Left lung (tissue), 14 donors: ENCODE measurements at places on chromosomes 13 and 19. TPM values are rescaled to one million over a fixed set of nuclear protein-coding genes. Genes with fewer than 3 reads are reported as not detected.

SLC25A41 gene
- 0.33 TPM for polyA plus RNA-seq

IGLON5 gene
- polyA plus RNA-seq, result 1.1 TPM

GRCh38 chr13:40161931-40162330, 504.5 kb downstream of the FOXO1 start:
- no peak for DNase-seq

- DNase-seq, result no peak
Measured at GRCh38 chr13:28047757-28048388, 52.5 kb downstream of the FLT3 start.

DNA sequence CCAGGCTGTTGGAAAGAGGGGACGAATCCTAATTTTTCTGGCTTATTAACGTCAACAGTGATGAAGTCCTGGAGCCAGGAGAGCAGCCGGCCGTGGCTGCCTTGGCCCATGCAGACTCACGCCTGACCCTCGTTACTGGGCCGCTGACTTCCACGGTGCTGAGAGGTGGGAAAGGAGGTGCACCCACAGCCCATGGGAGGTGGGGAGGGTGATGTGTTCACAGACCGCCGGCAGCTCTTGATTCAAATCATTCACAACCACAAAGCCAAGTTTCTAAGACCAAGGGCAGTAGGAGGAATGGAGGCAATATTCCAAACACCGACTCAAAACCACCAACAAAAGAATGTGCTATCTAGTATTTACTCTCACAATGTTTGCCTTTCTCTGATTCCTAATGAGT, 24.3 kb downstream of the COL4A2 start:
- DNase-seq, result no peak

DNA sequence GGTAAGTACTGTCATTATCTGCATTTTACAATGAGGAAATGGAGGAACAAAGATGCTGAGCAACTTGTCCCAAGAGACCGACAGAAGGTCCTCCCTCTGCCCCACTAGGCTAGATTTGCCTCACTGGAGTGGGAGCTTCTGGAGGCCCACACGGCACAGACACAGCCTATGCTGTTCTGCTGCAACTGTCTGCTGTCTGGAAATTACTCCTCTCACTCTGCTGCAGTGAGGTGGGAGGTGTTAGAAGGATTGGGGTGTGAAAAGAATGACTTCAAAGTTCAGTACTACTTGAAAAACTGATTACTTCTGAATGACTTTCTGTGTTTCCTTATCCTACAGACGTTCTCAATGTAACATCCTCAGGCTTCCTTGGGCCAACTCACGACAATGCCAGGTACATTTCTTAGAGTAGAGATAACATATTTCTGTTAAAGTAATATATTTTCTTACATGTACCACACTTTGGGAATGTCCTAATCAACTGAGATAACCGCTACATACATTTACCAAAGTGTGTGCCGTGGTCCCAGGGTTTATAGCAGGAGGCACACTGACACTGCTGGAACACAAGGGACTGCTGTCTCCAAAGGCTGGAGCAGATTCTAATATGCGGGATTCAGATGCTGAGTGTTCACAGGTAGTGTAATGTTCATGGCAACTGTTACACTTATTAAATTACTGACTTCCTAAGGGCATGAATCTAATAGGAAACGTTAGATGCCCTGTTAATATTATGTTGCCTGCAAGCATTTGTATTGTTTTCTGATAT, 53.5 kb upstream of the WASF3 start:
- DNase-seq, result no peak

GRCh38 chr13:27034678-27035111, 136.9 kb downstream of the USP12 start:
- no peak for DNase-seq

GRCh38 chr19:45827459-45828093, 12.5 kb upstream of the RSPH6A start:
- peak; percentile 43 for DNase-seq

DNA sequence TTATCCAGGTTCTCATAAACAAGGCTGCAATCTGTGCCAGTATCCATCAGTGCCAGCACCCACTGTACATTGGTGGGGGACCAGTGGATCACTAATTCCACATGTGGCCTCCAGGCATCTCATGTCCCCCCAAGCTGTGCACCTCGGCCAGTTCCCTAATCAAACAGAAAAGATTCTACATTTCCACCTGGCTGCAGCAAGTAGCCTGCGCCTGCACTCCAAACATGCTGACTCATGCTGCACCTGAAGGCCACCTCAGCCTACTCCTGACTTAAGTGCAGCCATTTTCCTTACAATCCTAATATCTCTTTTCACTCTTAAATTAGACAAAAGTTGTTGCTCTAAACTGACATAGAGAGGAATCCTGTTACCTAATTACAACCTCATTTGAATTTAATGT, 729.4 kb upstream of the MIR17HG start:
- DNase-seq, result no peak

DNA sequence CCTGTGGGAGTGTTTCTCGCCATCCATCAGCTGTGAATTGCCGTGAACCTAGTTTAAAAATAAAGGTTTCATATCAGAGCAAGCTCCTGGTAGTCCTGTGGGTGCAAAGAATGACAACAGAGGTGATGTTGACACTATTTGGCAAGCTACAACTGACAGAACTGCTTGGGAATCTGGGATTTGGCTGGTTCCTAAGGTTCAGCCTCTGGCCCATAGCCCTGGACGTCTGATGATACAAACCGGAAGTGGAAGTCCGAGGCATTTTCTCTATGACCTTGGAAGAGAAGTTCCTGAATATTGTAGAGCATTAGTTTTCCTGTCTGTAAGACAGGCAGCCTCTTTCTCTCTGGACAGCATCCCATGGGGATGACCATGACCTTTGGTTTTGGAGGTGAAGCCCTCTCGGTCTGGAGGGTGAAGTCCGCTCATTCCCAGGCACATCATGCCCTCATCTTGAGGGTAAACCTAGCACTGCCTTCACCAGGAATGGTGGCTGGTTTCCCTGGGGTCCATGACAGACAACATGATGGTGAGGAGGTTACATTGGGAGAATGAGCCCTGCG, 29.1 kb downstream of the GATAD2A start:
- no peak for DNase-seq

DNA sequence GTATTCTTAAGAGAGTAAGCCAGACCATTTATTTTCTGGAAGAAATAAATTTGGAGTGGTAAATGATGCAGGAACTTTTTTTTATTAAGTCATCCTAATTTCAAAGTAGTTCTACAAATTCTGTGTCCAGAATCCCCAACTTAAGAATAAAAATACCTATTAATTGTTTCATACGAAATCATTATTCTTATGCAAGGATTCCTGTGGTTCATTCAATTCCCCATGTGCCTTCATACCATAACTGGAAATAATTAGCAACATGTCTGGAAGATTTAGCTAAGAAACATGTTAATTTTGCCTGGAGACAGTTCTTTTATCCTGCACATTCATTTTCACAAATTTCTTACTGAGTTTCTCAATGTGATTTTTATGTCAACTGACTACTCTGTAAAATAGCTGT, 408.6 kb downstream of the PCDH9 start:
- DNase-seq, result no peak

CYTH2 gene
- polyA plus RNA-seq, result 103 TPM

DNA sequence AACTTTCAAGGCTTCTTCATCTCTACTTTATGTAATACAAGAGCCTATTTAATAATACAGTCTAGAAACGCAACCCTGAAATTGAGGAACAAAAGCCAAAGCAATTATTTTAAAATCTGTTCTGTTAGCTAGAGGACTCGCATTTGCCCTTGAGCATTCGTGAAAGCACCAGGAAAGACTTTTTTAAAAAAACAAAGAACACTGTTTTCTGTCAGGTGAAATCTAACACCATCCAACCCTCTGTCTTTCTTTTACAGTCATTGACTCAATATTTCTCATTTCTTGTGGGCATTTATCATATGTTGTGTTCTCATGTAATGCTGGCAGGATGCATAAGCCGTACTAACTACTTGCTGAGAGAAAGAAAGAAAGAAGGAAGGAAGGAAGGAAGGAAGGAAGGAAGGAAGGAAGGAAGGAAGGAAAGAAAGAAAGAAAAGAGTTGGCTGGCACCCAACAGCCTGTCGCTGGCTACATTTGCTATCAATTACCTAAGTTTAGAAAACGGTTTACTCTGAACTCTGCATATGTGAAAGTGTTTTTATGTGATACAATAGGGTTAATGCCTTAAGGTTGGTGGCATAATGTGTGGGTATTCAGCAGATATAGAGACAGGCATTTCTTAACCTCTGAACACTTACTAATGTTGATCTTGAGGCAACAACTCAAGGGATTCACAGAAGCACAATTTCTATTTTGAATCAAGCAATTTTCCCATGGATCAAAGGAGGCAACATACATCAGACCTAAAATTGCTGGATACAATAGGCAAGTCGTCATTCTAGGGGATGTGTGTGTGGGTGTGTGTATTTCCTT, 445.4 kb downstream of the DCT start:
- no peak for DNase-seq

PRKD2 gene
- 57.7 TPM for polyA plus RNA-seq

GRCh38 chr13:29706923-29707322, 111.4 kb upstream of the SLC7A1 start:
- DNase-seq, result no peak

DNA sequence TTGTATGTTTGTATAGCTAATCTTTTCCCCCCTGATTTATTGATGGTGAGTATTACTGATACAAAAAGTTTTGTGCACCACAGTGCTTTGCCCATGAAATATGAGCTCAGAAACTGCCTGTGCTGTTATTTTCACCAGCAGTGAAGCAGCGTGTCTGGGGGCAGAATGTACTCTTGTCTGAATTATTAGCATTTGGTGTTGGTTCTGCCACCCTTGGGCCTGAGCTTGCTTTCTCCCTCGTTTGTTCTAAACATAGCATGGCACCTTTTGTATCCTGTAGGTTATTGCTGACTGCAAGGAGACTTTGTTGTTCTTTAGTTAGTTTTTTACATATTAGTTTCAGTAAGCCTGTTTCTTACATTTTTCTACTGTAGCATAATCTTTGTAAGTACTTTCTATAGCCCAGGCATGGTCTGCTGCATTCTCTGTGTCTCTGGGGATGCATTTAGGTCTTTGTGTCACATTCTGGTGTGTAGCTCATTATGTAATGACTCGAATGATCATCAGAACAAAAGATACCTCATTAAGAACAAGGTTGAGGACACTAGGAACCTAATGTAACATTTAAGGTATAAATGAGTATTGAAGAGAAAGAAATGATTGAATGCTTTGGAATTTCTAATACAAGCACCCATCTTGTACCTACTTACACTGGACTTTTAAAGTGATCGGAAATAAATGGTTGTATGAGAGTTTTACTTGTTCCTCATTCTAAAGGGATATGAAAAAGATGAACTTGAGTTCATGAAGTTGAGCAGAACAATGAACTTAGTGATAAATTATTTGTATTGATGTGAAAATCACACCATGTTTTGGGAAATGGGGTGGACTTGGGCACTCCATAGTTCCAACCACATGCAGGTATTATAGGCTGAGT, 50.3 kb upstream of the GPI start:
- no peak for DNase-seq

- no peak for DNase-seq
Measured at GRCh38 chr13:27857282-27857681, 62.5 kb upstream of the PDX1 start.

- DNase-seq, result no peak
Measured at GRCh38 chr19:29841559-29842367, 30.0 kb downstream of the CCNE1 start.

GRCh38 chr13:112711528-112712265, 21.9 kb downstream of the ATP11A start:
- DNase-seq, result peak; percentile 80

GRCh38 chr13:113647351-113648215, 10.4 kb downstream of the ATP4B start:
- DNase-seq, result peak; percentile 93

C3 gene
- polyA plus RNA-seq, result 28.7 TPM

GRCh38 chr19:45578861-45579260, 5.7 kb downstream of the OPA3 start:
- DNase-seq, result no peak

DNA sequence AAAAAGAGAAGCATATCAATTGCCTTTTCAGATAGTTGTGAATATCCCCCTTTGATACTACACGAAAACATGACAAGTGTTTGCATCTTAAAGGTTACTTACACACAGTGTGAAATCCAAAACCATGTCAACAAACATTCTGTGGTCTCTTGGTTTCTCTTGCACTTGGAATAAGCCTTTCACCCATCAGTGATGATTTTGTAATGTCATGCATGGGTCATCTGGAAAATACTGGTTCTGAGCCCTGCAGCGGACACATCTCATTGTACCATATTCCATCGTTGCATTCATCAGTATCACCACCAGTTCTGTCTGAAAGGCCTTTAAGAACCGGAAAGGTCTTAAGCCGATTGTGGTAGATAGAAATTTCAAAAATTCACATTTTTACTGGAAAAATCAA, 65.4 kb upstream of the SOX1 start:
- no peak for DNase-seq

GRCh38 chr13:23554000-23554399, 16.2 kb upstream of the TNFRSF19 start:
- no peak for DNase-seq

DNA sequence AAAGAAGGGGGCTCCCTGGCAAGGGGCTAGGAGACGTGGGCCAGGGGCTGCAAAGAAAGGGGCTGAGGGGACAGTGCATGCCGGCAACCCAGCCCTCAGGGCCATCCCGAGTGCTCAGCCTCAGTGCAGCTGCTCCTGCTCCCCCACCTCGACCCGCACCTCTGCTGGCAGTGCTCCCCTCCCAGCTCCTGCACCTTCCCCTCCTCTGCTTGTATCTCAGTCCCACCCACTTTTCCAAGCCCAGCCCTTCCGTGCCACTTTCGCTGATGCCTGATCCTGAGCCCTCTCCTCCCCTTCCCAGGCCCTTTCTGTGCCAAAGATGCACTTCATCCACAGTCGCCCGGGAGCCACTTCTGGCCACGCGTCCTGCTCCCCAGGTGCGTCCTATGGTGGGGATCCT, 69.9 kb upstream of the KCTD15 start:
- DNase-seq, result no peak

DNA sequence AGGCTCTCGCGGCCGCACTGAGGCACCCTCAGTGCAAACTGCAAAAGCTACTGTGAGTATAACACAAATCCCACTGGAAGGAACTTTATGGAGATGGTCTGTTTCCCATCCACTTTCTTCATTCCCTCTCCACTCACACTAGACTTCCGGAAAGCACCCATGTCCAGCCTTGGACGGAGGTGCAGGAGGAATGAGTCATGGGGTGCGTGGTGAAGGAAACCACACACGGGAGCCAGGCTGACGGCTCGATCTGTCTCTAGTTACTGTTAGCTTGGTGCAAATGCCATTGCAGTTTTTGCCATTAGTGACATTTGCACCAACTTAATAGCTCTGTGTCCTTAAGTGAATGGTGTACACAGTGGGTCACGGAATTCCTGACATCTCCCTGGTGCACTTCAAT, 14.6 kb downstream of the NLRP8 start:
- no peak for DNase-seq

- DNase-seq, result no peak
Measured at GRCh38 chr13:70162141-70162540, 53.9 kb upstream of the KLHL1 start.

- DNase-seq, result no peak
Measured at GRCh38 chr13:100980171-100980570, 305.6 kb upstream of the TMTC4 start.

- DNase-seq, result no peak
Measured at GRCh38 chr13:108346376-108346775, 76.9 kb downstream of the TNFSF13B start.
